ENCODE measurements at places on chromosomes 4 and X. TPM values are rescaled to one million over a fixed set of nuclear protein-coding genes. Genes with fewer than 3 reads are reported as not detected.
A peak's percentile ranks its signal among the peaks of the same experiment; 100 is the strongest.

The SASH3 gene
- total RNA-seq = 6.7 TPM

The GPR50 gene
- total RNA-seq = not detected

The AMMECR1 gene
- total RNA-seq = 3.2 TPM

The CACNA1F gene
- not detected for total RNA-seq

The LGI2 gene
- 4.4 TPM for total RNA-seq

The NAA11 gene
- total RNA-seq = not detected

The SCML2 gene
- total RNA-seq = 1.9 TPM

GRCh38 chr4:86970447-86971354 is 35.9 kb downstream of the AFF1 start:
- no peak for DNase-seq

DNA sequence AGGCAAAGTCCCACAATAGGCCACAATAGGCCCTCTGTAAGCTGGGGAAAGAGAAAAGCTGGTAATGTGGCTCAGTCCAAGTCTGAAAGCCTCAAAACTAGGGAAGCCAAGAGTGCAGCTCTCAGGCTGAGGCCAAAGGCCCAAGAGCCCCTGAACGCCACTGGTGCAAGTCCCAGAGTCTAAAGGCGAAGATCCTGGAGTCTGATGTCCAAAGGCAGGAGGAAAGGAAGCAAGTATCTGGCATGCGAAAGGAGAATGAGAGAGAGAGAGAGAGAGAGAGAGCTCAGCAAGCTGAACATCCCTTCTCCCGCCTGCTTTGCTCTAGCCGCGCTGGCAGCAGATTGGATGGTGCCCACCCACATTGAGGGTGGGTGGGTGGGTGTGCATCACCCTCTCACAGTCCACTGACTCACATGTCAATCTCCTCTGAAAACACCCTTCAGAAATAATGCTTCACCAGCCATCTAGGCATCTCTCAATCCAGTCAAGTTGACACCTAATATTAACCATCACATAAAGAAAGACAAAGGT is 30.9 kb upstream of the ELF2 start:
- DNase-seq = no peak

- no peak for DNase-seq
These were observed 833.5 kb upstream of the IGFBP7 start for GRCh38 chr4:57943682-57944081.

DNA sequence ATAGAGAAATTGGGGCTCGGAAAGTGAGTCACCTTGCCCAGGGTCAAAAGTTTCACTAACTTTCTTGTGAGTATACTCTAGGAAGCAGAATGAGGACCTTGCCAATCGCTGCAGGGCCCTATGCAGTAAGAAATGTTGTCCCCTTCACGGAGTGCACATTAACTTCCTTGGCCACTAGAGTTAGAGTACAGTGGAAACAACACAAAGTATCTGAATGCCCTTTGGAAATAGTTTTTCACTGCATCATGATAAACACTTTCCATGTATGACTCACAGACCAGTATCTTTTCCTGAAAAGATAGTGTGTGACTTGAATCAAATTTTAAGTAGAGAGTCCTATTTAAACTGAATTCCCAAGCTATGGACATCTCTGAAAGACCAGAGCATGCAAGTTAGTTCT is 45.5 kb upstream of the STK26 start:
- DNase-seq = no peak

DNA sequence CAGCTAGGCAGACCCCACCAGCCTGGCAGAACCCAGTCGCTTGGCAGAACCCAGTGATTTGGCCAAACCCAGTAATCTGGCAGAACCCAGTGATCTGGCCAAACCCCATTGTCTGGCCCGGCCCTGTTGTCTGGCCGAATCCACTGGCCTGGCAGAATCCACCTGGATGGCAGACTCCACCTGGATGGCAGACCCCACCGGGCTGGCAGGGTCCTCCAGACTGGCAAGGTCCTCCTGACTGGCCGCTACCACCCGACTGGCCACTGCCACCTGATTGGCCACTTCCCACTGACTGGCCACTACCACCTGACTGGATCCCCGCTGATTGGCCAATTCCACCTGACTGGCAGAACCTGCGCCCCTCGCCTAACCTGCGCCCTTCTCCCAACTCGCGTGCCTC is 3.2 kb downstream of the MAGED1 start:
- DNase-seq = no peak

GRCh38 chr4:160835789-160836188 is 1328.0 kb downstream of the FSTL5 start:
- DNase-seq = no peak

DNA sequence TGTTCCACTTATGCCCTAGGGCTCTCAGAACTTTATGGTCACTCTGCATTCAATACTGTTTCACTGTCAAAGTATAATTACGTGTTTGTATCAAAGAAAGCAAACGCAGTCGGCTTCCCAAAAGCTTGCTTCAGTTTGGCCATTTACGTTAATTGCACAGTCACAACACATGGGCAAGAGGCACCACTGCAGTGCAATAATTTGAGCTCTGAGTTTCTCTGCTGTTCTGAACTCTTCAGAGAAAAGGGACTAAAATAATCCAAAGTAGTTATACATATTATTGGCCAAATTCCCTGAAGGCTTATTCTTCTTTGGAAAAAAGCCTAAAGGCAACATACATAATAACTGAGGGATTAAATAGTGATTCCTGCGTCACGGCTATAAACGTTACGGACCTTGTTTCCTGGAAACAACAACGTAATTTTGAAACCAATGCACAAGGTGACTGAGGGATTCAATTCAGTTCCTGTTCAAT is 51.3 kb downstream of the RNF150 start:
- no peak for DNase-seq

GRCh38 chr4:159235779-159236368 is 133.0 kb downstream of the RAPGEF2 start:
- DNase-seq = no peak

DNA sequence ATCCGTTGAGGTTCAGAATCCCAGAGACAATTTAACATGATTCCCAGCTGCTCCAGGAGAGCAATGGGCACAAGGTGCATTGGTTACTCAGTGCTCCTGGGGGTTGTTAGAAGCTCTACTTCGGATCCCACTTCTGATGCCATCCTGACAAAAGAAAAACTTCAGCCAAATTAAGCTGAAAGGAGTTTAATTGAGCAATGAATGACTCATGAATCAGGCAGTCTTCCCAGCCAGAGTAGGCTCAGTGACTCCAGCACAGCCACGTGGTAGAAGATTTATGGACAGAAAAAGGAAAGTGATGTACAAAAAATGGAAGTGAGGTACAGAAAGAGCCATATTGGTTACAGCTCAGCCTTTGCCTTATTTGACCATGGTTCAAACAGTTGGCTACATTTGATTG is 95.7 kb downstream of the PWWP3B start:
- DNase-seq = no peak

DNA sequence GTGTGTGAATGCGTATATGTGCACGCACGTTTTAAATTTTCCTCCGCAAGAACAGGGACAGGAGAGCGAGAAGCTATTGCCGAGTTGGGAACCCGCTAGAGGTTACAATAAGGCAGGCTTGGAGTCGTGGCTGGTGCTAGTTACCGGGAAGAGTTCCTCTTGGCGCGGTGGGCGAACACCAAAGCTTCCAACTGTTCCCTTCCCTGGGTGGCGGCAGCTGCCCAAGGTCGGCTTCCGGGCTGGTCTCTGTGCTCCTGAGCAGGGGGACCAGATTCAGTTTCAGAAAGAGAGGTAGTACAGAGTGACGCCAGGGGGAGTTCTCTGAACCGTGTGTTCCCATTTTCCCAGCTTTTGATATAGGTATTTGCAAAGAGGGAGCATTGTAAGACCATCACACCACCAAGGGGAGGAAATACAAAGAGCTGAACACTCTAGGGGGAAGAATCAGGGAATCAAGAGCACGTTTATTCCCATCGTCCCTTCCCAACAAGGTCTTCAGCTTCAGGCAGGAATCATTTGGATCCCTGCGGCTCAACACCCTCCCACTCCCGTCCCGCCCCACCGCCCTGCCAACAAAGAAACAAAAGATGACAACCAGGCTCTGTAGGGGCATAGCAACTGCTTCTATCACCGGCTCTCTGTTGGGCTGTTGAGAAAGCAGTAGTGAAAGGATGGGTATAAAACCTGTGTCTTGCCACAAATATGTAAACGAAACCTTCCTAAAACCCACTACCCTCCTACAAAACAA is 113.6 kb upstream of the TEX13C start:
- DNase-seq = peak; percentile 60

- DNase-seq = no peak
These were observed 60.6 kb downstream of the CHRDL1 start for GRCh38 chrX:110734894-110735541.

DNA sequence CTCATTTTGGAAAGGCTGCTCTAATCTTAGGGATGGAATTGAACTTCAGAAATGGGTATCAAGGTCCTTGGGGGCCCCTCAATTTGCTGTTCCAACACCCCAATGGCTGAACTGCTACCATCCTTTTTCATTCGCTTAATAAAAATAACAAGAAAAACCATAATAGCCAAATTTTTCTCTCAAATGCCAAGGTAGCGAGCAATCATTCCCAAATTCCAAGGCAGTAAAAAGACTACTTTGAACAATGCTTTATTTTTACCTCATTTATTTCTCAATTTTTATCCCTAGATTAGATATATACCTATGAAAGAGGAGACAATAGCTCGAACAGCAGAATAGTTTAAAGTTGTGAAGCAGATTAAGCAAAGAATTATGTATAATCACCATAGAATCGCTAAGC is 323.4 kb upstream of the SLC7A11 start:
- no peak for DNase-seq

DNA sequence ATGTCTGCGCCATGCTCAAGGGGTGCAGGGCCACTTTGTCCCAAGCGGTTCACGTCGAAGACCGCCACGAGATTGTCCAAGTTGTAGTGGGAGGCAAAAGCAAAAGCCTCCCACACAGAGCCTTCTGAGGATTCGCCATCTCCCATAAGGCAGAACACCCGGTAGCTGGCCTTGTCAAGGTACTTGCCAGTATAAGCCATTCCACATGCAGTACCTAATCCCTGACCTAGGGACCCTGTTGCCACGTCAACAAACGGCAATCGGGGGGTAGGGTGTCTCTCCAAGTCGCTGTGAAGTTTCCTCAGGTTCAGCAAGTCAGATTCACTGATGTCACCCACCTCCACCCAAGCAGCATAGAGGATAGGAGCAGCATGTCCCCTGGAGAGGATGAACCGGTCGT is 424 bp downstream of the TKTL2 start:
- no peak for DNase-seq

- DNase-seq = peak; percentile 93
These were observed 58.4 kb downstream of the AMELX start for GRCh38 chrX:11351375-11352295.

Data from sigmoid colon (tissue), 7 donors.